ENCODE measurements at places on chromosomes 4 and X.

DNA sequence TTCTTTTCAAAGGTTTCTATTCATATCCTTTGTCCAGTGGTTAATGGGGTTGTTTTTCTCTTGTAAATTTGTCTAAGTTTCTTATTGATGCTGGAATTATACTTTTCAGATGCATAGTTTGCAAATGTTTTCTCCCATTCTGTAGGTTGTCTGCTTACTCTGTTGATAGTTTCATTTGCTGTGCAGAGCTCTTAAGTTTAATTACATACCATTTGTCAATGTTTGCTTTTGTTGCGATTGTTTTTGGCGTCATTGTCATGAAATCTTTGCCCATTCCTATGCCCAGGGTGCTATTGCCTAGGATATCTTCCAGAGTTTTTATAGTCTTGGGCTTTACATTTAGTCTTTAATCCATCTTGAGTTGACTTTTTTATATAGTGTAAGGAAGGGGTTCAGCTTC, 21.2 kb upstream of the UGT8 start:
- DNase-seq: no peak

DNA sequence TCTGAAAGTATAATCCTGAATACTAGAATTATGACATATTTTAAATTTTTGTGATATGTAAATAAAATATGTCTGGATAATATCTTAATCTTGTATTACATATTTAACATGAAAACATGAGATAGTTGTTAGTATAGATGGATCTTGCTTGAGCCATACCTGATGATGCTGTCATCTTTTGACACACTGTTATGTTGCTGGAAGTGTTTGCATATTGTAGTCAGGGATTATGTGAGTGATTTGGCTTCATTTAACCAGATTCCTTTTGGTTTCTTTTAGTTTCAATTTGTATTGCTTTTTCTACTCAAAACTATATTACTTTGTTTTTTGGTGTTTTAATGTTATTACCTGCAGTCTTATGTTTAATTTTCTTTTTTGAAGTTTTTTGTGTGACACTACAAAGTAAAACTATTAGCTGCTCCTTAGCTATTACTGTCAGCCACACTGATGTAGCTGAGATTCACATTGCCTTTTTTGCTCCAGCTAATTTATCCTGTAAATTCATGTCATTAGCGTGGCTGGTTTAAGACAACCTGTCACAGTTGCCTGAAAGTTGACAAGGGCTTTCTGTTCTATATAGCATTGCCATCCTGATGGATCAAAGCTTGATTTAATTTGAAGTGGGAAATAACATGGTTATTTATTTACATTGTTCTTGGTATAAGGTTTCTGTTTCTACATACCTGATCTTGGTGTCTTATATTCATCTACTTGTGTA, 33.7 kb downstream of the METAP1 start:
- no peak for DNase-seq

DNA sequence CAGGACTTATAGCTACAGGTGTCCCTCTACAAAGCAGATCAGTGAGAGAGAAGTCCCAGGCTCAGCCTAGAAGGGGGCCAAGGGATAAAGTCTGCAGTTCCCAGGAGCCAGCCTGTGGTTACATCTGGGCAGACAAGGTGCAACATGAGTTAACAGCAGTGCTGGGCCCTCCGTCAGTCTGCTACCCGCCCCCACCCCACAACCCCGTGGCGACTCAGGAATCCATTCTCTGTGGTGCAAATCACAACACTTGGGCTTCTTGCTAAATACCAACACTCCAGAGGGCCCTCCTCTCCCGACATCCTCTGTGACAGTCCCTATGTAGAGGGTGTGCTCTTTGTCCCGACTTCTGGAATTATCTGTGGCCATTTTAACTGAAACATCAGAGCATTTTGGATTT, 13.8 kb downstream of the GPM6B start:
- no peak for DNase-seq

DNA sequence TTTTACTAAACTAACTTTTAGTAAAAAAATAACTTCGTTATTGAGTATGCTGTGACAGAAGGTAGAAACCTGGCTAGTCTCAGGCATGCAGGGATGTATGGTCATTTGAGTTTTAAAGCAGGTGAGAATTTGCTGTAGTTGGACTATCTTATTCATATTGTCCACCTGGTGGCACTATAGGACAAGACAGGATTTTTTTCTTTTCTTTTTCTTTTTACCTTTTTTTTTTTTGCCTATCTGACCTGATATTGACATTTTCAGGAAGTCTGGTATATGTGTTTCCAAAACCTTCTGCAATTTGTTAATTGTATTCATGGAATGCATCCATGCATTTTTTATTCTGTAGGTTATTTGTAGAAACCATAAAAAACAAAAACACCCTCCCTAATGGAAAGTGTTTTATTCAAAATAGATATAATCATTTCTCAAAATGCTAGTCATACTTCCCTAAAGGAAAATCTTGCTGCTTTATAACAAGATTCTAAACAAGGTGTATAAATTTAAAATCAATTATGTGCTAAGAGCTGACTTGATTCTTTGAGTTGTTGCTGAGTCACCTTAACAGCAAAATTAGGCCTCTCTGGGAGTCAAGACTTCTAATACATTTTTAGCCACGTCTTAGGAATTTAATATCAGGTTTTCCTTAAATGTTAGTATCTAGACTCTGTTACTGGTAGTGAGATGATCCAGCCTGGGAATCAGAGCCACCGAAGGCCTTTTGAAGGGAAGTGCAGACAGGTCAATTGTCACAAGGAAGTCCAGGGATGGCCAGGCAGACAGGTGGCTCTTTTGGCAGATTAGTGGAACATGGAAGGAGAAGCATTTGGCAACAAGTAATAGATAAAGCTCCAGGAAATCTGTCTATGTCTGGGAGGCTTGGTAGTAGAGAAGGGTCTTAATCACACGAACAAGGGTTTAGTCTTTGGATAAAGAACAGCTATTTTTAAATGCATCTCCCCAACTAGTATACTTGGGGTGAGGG, 201.3 kb upstream of the GNPDA2 start:
- DNase-seq: peak; percentile 23

DNA sequence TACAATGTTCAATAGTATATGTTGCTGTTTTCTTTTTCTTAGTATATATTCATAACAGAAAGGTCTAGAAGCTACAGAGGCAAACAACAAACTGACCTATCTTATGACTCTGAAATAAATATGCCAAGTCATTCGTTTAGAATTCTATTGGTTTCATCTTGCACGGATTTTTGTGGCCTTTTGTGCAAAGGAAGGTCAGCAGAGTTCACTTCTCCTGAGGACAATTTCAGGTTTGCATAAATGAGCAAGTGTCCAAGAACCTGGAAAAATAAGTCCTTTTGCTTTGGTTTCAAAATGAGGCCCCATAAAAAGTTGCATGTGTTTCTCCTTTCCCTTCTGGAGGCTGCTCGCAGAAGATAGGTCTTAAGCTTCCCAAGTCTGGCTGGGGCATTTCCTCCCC, 156.9 kb downstream of the APBB2 start:
- DNase-seq: no peak
